Placental epithelial cell (primary cell): ENCODE measurements at places on chromosomes 6 and 20. TPM values are rescaled to one million over a fixed set of nuclear protein-coding genes. Genes with fewer than 3 reads are reported as not detected.

Gene HSPA12B
- total RNA-seq: under 0.01 and 0.22 TPM in 2 replicates

Gene SGK2
- 0.11 and 2.7 TPM in 2 replicates for total RNA-seq

Gene DPM1
- 35.3 and 53.2 TPM in 2 replicates for total RNA-seq

Gene LAMA5
- 27.9 and 36.9 TPM in 2 replicates for total RNA-seq

Gene GRM1
- total RNA-seq: under 0.01 TPM in 2 replicates
